ENCODE measurements at places on chromosomes 4 and X.
A peak's percentile ranks its signal among the peaks of the same experiment; 100 is the strongest.

GRCh38 chr4:2433609-2434350 lies 15.0 kb downstream of the CFAP99 start:
- no peak for DNase-seq

DNA sequence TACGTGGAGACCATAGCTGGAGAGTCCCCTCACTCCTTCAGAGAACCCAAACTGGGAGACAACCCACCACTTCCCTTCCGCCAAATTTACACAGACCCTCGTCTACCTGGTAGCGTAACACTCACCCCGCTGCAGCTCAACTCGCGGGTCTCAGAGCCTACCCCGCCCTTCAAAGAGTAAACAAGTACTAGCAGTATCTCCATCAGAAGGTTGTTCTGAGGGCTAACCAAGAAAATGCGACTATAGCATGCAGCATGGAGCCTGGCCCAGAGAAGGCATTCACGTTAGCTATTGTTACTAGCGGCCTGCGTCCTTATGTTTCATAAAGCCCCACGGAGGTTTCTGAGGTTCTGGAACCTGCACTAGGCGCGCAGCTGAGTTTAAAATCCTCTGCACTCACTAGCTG lies 531 bp upstream of the MANBA start:
- no peak for DNase-seq

GRCh38 chrX:17713288-17713687 lies 24.0 kb upstream of the SCML1 start:
- no peak for DNase-seq

DNA sequence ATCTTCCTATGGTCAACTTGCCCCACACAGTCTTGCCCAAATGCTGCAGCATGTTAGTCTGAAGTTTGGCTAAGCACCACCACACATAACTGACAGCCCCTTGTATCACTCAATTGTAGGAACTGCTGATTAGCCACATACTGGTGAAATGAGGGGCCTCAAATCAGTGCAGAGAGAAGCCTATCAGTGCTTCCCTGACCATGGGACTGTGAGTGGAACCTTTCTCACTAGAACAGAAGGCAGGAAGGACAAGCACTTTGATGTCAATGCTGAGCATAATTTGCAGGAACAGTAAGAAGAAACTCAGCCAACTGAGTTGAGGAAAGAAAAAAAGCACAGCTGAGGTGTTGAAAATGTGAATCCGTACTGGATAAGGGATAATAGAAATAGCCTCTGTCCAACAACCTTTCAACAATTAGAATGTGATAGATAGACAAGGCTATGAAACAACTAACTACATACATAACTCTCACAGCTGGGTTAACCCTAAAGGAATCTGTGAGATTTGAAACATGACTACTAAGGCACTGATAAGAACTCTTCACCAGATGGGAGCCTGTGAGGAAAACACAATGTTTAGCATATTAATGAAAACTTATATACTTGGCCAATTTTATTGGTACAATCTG lies 136.6 kb upstream of the SH3RF1 start:
- DNase-seq = no peak

GRCh38 chr4:4913147-4913561 lies 53.7 kb downstream of the MSX1 start:
- DNase-seq = peak; percentile 68

DNA sequence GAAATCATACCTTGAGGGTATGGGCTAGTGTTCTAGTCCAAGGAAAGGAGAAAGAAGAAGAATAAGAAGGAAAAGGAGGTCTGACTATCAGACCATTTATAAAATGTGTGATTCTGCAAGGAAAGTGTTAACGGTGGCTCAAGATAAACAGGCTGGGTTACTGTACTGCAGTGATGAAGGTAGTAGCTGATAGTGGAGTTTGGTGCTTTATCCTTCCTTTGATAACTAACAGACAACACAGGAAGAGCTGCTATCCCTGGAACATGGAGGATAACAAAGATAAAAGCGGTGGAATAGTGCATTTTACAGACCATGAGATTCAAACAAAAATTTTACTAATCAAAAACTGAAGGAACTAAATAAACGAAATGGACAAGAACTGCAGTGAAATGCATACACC lies 2.6 kb downstream of the UNC5C start:
- DNase-seq = no peak

DNA sequence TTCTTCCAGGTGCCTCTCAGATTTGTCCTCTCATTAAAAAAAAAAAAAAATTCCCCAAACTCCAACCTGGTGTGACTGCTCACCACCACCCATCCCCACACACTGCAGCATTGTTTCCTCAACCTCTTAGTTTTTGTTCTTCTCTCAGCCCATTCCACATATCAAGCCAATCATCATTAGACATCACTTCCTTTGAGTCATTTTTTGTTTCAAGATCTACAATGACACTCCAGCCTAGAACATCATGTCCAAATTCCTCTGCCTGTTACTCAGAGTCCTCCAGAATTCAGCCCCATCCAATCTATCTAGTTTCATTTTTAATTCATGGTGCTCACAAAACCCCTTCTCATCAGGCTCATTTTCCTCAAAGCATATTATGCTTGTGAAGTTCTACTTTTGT lies 262.5 kb upstream of the TEX13A start:
- no peak for DNase-seq

DNA sequence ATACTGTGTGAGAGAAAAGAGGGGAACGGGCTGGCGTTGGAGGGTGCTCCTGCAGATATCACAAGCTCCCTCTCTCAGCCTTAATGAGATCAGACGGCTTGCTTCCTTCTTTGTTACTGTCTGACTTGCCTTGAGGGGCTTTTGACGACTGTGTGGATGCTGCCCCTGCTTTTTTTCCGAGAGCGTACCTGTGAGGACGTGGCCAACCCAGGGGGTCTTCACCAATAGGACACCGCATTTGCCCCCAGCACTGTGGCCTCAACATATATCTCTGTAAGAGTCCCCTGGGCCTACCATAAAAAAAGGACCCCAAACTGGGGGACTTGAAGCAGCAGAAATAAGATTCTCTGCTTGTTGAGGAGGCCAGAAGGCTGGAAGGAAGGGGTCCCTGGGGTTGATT lies 143.9 kb downstream of the SHOX start:
- peak; percentile 21 for DNase-seq

- DNase-seq = no peak
Measured at GRCh38 chr4:94127707-94128328, 79.8 kb upstream of the SMARCAD1 start.

GRCh38 chrX:3651277-3651676 lies 62.2 kb downstream of the PRKX start:
- DNase-seq = no peak
